ENCODE measurements at places on chromosomes 4 and X.

- DNase-seq: no peak
Measured at GRCh38 chrX:42093756-42094155, 170.4 kb upstream of the CASK start.

DNA sequence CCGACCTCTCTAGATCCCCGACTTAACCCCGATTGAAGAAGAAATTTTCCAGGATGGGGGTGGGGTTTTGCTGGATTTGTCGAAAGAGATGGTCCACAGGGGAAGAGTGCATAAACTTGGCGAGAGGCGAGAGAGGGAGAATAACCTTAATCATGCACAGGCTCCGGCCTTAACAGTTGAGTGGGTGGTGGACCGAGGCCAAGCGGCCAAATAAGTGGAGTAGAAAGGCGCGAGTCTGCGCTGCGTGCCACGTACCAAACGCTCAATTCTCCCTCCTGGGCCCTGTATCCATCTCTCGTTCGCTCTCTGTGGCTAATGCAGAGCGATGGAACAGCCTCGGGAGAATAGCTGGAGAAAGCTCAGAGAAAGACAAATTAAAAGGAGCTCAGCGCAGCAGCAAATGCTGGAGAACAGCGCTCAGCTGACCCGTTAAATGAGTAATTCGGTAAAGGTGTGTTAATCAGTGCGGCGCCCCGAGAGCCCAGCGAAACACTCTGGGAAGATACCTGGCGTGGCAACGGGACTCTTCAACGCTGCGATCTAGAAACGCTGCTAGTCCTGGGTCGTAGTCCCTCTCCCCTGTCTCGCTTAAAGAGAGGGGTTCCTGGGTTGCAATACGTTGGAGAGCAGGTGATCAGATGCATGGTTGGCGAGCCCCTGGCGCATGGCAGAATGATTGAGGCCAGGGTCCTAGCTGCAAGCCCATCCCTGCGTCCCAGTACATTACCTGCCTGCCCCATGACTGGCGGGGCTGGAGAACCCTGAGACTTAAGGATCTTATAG is 887 bp upstream of the IL1RAPL2 start:
- no peak for DNase-seq

DNA sequence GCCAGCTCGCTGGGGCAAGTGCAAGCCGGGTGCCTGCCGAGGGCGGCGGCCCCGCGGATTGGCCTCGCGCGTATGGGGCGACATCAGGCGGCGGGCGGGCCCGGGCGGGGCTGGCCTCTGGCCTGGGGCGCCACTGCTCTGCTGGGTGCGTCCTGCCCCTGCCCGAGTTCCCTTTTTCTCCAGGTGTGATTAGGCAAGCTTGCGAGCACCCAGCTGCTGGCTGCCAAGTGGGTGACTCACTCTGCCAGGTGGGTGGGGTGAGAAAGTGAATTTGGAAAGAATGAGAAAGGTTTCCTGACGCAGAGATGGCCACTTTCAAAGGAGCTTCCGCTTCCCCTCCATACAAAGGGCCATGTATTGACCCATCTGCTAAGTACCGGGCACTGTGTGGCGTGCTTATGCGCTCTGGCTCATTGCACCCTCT is 32.5 kb downstream of the FGFBP1 start:
- peak; percentile 93 for DNase-seq

- DNase-seq: no peak
Measured at GRCh38 chr4:119046263-119046662, 89.4 kb upstream of the MYOZ2 start.

- no peak for DNase-seq
Measured at GRCh38 chrX:29666366-29666765, 549.0 kb upstream of the MAGEB2 start.

GRCh38 chr4:88445252-88445651 is 11.7 kb upstream of the HERC5 start:
- no peak for DNase-seq

DNA sequence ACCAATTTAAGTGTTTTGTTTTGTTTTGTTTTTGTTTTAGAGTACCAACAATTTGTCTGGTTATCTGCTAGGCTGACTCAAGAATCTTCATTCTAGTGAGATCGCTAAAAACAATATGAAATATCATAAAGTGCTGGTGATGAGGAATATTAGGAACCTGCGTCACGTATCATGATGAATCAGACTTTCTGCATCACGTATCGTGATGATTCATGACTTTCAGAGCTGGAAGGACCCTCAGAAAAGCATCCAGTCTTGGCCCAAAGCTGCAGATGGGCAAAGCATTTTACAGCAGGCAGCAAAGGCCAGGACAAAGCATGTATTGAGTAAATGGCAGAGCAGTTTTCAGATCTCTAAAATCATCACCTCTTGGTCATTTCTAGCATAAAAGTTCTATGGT is 278.0 kb upstream of the BOD1L1 start:
- DNase-seq: no peak

- no peak for DNase-seq
Measured at GRCh38 chr4:124904723-124905388, 192.3 kb upstream of the ANKRD50 start.

DNA sequence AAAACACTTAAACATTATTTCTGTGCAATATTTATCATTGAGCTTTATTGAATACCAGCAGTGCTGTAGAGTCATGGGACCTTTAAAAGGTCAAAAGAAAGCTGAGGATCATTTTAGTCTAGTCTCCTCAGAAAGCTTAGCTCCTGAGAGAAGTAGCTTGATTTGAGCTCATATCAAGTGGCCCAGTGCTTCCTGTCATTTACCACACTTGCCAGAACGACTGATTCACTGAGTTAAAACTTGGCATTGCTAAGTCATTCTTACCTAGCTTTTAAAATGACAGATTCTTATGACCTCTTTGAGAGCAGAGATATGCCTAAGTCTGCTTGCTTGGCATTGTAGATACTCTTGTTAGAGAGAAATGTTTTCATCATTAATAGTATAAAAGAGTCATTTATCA is 15.2 kb downstream of the SEPTIN11 start:
- no peak for DNase-seq

GRCh38 chrX:41802958-41803357 is 79.0 kb downstream of the GPR82 start:
- peak; percentile 71 for DNase-seq

DNA sequence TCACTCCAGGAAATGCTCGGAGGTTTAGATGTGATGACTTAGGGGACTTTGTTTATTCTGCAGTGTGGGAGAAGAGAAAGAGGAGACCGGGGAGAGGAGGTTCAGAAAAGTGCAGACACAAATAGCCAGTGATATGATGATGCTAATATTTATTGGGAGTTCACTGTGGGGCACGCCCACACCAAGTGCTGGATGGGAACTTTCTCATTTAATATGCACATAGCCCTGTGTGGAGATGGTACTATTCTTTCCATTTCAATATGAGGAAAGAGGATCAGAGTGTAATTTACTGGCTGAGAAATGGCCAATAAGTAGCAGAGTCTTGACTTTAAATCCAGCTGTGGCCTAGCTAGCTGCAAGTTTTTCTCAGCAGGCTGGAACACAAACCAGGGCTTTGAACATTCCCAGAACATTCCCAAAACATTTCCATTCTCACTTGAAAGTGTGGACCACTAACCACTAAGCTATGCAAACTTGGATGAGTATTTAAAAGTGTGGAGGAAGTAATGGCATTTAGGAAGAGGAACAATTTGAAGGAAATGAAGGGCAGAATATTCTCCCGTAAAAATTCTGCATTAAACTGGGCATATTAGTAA is 231.7 kb downstream of the HS3ST1 start:
- DNase-seq: no peak

GRCh38 chrX:154718616-154719015 is 32.3 kb downstream of the GAB3 start:
- no peak for DNase-seq

DNA sequence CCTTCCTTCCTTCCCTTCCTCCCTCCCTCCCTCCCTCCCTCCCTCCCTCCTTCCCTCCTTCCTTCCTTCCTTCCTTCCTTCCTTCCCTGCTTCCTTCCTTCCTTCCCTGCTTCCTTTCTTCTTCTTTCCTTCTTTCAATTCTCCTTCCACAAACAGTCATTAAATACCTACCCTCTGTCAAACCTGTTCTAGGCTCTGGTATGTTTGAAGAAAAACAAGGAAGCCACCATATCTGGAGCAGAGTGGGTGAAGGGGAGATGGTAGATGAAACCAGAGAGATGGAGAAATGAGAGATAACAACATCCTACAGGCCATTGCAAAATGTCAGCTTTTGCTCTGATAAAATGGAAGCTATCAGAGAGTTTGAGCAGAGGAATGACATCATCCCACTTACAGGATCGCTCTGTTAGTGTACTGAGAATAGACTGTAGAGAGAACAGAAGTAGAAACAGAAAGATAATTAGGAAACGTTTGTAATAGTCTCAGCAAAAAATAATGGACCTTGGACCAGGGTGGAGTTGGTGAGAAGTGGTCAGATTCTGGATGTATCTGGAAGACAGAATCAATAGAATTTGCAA is 334.0 kb downstream of the STIM2 start:
- no peak for DNase-seq

- no peak for DNase-seq
Measured at GRCh38 chr4:120078216-120078615, 11.6 kb upstream of the MAD2L1 start.

DNA sequence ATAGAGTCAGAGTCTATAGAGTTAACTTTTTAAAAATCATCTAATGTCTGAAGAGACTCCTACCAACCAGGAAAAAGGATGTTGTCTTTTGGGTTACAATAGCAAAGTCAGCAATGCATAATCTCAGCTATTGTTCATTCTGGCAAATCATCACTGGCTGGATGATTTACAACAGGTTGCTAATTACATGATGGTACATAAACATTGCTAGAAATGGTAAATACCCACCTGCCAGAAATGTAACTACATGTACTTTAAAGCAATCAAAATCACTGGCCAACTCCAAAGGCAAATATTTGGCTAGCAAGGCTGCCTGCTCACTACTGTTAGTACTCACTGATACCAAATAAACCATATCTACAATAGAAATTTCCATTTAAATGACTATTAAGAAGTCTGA is 91.1 kb downstream of the PPP3CA start:
- no peak for DNase-seq

GRCh38 chrX:13688958-13689740 is at the start of gene RAB9A:
Gene RAB9A (plus strand): TSS chrX:13689128. CDS start chrX:13708747, 19,619 bp downstream.
- DNase-seq: peak; percentile 93

- no peak for DNase-seq
Measured at GRCh38 chr4:59685626-59686025, 1514.5 kb upstream of the ADGRL3 start.

- no peak for DNase-seq
Measured at GRCh38 chr4:2340272-2341061, 78.0 kb downstream of the ZFYVE28 start.

GRCh38 chr4:84582302-84582987 is 482 bp upstream of the CDS1 start:
- DNase-seq: peak; percentile 100

DNA sequence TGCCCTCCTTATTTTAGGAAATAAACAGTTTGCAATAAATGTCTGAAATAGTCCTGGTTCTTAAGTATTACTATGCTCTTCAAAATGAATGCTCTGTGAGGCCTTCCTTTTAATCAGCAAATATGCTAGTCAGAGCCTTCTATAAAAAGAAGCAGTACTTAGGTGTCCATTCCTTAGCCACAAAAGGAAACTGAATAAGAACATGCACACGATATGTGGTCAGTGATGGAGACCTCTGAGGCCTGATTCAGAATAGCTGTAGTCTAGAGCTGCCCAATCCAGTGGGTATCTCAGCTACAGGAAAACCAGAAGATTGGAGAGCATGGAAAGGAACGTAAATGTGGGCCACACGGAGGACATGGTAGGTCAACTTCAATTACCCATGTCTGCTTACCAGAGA is 141.8 kb downstream of the RASL11B start:
- no peak for DNase-seq

- DNase-seq: no peak
Measured at GRCh38 chrX:96989830-96990571, 106.3 kb downstream of the RPA4 start.

DNA sequence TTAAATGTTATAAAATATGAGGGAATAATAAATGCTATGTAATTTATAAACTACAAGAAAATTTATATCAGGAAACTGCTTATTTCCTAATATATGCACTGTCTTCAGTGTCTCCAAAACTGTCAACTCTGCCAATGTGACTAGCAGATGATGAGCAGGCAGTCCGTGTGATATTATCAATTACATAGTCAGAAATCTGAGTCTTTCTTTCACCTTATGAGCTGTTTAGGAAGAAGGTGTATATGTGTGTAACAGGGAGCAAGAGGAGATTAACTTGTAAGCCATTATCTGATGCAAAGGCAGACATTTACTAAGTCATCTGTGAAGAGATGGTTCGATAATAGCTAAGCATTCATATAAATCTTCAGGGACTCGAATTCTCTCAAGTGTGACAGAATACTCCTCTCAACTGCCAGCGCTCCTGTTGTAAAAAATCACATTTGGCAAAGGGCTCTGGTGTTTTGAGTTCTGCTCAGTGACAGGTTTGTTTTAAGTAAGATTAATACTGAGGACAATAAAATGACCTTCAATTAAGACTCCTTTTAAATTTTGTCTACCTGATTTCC is 79.7 kb downstream of the SNCA start:
- no peak for DNase-seq

GRCh38 chr4:159343116-159343515 is 240.2 kb downstream of the RAPGEF2 start:
- DNase-seq: no peak

DNA sequence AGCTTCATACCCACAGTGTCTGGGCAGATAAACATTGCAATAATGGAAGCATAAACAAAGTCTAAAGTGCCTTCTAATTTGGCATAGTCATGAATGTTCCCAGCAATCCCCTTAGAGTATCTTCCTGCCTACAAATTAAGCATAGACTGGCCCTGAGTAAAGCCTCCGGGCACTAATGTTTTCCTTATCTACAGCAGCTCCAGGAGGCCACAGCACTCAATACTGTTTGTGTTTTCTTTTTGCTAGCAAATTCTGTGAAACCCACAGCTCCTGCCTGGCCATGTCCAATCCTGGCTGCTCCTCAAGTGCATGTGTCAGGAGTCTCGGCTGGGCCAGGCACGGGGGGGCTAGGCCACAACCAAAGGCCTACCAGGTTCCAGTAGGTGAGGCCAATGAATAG is 102.7 kb upstream of the TBC1D9 start:
- peak; percentile 73 for DNase-seq

DNA sequence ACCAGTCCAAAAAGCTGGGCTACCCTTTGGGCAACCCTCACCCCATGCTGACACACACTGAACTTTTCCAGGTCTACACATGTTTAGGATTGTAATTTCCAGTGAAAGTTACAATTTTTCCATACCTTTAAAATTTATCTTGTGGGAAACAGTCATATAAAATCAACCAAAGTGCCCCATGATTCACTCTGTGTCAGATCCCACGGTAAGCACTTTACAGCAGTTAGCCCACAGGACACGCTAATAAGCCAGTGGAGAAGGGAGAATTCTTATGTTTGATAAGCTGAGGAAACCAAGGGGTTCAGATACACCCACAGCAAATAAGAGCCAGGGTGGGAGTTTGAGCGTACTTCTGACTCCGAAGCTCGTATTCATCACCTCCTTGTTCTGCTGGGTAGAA is 72.4 kb upstream of the TBL1X start:
- DNase-seq: no peak

GRCh38 chrX:9379697-9380551 is 84.9 kb upstream of the TBL1X start:
- DNase-seq: no peak

DNA sequence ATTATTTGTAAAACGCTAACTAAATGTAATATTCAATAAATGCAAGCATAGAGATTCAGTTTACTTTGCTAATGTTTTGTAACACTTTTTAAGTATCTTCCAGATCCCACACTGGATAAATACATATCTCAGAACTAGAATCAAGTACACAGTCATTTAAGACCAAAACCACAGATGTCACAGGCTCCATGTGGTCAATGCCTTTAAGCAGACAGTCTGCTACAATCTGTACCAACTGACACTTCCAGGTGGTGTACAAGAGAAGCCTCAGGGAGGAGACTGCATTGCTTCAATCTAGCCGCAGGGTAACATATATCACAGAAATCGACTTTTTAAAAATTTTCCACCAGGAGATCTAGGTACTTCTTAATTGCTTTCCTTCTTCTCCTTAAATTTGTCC is 229.6 kb upstream of the DIAPH2 start:
- no peak for DNase-seq
